ENCODE measurements at places on chromosomes 5 and 9.

DNA sequence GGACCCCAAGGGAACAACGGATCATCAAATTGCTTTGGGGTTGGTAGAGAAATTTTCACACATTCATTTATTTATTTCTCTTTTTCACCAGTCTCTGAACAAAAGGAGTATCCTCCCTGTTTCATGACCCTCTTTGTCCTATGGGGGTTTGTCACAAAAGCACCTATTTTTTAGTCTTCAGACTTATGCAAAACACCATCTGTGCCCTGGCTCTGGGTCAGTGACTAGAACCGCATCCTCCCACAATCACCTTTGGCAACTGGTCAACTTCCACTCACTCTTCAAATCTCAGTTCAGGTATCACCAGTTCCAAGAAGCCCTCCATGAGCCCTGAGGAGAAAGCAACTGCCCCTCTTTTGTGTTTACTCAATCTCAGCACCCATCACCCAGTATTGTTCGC, 395.7 kb downstream of the CDK5RAP2 start:
- DNase-seq = no peak

GRCh38 chr5:103929338-103930013, 366.9 kb upstream of the NUDT12 start:
- no peak for DNase-seq

DNA sequence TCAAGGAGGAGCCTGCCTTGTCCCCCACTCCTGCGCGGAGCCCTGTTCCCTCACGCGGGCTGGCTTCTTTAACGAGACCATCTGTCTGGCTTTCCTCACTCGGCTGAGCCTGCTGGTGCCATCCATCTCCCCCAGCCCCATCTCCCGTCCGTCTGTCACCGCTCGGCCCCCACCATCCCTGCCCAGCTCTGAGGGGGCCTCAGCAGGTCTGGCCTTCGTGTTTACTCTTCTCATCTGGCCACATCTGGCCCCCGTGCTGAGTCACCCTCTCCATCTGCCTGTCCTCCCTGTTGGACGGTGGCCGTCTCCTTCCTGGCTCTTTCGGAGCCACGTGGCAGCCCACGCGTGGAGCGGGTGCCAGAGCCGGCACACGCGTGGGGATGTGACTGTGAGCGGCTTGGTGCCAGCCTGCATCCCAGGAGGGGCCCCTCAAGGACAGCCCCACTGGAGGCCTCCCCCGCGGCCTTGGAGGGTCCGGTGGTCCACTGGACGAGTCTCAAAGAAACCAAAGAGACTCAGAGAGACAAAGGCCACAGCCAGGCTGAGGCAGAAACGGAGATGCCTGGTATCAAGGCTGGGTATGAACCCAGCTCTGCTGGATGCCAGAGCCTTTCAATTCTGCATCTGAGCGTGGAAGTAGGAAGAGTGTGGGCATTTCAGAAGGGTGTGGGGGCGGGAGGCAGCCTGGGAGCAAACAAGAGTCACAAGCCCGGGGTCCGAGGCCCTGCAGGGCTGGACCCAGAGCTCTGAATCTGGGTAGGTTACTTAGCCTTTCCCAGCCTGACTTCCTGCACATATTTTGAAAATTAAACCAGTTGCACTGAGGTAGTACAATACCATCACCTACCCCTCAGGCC, 76.7 kb upstream of the UNC5A start:
- no peak for DNase-seq

DNA sequence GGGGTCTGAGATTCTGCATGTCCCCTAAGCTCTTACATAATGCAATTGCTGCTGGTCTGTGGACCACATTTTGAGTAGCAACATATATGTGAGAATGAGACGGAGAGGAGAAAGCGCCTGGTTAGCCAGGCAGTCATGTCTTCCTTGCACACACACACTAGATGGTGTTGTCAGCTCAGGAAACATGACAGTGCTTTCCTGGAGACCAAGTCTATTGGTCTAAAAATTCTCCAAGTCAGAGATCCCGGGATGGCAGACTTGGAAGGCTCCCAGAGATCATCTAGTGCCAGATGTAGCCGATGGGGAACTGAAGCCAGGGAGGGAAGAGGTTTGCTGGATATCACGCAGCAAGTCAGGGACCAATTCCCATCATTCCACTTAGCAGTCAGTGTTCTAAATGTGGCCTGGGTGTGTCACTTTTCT, 53.4 kb downstream of the GALNT12 start:
- DNase-seq = no peak

DNA sequence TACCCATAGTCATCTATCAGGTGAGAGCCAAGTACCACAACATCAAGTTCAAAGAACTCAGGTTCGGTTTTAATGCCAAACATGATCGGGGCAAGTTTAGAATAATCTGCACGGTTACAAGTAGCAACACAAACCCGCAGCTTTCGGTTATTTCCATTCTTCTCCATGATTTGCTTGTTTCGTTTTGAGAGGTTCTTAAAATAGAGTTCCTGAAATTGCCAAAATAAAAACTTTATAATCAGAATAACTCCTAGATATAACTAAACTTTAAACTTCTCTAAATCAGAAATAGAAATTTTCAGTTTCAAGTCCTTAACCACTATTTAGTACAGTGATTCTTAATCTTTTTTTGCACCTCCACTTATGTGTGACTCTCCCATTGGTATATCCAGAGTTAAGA, 9.1 kb downstream of the GNE start:
- DNase-seq = no peak

DNA sequence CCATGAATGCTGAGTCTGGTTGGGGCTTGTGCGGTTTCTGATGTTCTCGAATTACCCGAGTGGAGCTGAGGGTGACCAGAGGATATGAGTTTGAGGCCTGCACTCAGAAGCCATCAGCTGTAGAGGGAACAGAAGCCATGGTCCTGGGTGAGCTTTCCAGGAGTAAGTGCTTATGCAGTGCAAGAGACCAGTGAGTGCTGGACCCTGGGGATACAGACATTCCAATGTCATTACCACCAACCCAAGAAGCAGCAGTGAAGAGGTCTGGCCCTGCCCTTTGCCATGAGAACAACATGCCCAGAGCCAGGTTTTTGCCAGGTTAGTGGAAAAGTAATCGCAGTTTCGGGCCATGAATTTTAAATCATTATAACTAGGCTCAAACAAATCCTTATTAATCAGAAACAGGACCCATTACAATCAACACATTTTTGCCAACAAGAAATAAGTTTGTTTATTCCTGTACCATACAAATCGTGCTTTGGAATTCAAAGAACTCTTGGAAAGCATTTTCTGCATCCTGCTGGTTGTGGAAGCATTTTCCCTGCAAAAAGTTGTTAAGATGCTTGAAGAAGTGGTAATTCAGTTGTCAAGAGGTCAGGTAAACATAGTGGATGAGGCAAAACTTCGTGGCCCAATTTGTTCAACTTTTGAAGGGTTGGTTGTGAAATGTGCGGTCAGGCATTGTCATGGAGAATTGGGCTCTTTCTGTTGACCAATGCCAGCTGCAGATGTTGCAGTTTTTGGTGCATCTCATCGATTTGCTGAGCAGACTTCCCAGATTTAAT, 154.6 kb downstream of the SYK start:
- DNase-seq = no peak

DNA sequence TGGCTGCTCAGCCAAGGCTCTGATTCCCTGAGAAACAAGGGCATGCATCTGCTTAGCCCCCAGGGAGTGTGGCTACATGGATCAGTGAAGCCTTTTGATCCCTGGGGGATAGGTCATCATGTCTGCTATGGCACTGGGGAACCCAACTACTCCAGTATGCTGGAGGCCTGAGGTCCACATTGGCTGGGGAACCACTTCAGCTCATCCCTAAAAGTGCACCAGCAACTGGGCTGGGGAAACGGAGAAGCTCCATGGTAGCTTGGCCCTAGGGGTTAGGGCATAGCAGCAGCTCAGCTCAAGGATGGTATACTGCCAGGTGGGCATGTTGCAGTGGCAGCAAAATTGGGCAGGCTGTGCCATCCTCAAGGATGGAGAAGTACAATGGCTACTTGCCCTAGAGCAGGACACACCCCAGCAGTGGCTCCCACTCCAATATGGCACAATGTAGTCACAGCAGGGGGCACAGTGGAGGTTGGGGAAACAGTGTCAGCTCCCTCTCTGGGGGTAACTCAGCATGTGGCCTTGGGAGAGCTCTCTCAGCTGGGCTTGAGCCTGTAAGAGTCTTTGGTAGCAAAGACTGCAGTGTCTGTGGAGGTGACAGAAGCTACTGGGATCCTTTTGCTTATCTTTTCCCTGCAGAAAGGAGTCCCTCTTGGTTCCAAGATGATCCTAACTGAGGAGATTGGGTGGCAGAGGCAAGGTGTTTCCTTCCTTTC, 111.5 kb upstream of the FSTL4 start:
- DNase-seq = no peak

- no peak for DNase-seq
Measured at GRCh38 chr5:3384531-3384930, 211.1 kb upstream of the IRX1 start.

DNA sequence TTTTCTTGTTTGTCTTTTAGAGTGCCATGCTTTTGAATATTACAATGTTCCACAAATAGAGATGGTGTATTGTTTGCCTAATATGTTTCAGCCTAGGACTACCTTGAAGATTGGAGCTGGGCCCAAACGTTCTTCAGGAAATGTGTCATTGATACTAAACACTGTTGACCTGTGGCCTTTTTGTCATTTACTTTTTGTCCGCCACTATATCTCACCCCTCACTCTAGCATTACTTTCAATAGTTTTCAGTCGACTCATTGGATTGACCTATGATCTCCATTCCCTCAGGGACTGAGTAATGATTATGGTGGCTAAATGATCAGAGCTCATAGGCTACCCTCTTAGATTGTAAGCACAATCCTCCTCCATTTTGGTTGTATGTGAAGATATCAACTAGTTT, 115.8 kb downstream of the NUDT12 start:
- no peak for DNase-seq

Data from SIG-M5 (cell line).